ENCODE measurements at places on chromosomes 7 and 10.

GRCh38 chr7:114426824-114427223 lies 12.2 kb downstream of the FOXP2 start:
- no peak for DNase-seq

- DNase-seq: no peak
Measured at GRCh38 chr7:141012696-141013344, 1.9 kb downstream of the MRPS33 start.

GRCh38 chr7:16564909-16565426 lies 38.3 kb downstream of the LRRC72 start:
- no peak for DNase-seq

DNA sequence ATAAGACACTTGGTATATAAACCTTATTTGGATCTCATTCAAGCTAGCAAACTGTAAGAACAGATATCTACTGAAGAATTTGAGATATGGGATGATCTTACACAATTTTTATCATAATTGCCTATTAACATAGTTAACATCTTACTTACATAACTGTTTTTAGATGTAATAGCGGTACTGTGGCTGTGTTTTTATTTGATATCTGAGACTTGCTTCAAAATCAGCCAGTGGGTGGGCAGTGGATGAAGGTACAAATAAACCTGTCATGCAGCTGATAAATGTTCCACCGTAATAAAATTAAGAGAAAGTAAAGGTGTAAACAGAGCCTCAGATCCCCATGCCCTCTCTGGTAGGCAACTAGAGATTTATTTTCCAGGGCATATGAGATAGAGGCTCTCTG lies 28.4 kb upstream of the PTPRN2 start:
- DNase-seq: no peak

- DNase-seq: no peak
Measured at GRCh38 chr10:62919776-62920175, 103.6 kb upstream of the EGR2 start.

- no peak for DNase-seq
Measured at GRCh38 chr7:93310346-93310745, 78.2 kb downstream of the VPS50 start.

GRCh38 chr7:107068156-107068555 lies 23.7 kb downstream of the PRKAR2B start:
- no peak for DNase-seq

- no peak for DNase-seq
Measured at GRCh38 chr7:92025260-92025659, 84.6 kb downstream of the AKAP9 start.

DNA sequence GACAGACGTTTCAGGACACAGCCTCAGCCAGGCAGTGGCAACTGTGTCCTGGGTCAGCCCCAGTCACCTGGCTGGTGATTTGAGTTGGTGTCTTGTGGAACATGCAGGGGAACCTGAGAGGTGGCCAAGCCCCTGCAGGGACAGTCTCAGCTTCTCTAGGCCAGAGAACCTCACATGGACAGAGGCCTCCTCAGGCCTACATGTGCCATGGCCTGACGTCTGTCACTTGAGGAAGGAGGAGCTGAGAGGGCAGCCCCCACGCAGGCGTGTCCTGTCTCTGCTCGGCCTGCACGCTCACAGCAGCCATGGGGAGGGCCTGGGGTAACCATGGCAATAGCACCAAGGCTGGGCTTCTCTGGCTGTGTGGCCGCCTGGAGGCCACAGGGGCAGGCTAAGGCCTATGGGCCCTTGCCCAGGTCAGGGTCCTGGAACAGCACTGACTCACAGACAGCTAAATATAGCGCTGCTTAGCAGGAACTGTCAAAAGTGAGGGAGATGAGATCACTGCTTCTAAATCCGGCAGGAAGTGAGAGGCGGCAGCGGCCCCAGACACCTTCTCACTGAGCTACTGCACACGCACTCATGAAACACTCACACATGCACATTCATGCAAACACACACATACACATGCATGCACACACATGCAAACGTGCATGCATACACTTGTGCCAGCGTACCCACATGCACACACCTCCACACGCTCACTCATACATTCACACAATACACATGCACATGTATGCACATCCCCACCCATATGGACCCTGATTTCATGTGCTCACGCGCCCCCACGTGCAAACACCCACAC lies 57.0 kb downstream of the YKT6 start:
- peak; percentile 57 for DNase-seq

- DNase-seq: no peak
Measured at GRCh38 chr7:151570366-151570915, 50.7 kb upstream of the RHEB start.
